ENCODE measurements at places on chromosomes 11 and 22.

DNA sequence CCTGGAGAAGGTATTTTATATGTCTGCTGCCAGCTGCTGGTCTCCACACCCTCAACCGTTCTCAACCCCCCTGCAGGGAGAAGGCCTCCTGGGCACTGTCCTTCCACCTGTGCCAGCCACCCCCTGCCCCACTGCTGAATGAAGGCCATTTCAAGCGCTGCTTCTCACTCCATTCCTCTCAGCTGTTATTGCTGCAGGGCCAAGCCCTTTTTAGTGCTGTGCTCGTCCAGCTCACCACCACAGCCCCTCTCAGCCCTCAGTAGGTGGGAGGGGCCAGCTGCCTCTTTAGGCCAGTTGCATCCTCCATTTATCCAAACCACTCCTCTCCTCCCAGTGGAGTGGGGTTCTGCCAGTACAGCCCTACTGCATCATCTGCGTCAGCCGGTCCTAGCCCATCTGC, 1.8 kb upstream of the WBP2NL start:
- no peak for DNase-seq

DNA sequence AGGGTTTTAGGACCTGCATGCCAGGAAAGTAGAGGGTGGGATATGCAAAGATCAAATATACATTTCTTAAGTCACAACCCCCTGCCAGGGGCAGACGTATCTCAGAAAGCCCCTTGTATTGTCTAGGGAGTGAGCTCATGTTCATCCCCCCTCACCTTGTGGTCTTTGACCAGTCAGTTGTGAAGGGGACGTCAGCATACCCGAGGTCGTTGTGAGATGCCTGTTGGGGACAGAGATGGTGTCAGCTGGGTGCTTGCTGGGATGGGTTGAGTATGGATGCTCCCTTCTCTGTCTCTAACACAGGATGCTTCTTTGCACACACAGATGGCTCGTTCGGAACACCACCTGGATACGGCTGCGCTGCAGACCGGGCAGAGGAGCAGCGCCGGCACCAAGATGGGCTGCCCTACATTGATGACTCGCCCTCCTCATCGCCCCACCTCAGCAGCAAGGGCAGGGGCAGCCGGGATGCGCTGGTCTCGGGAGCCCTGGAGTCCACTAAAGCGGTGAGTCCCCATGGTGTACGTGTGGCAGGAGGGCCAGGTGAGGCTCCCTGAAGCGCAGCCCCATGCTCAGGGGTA, 73.3 kb downstream of the BCR start:
- no peak for DNase-seq

DNA sequence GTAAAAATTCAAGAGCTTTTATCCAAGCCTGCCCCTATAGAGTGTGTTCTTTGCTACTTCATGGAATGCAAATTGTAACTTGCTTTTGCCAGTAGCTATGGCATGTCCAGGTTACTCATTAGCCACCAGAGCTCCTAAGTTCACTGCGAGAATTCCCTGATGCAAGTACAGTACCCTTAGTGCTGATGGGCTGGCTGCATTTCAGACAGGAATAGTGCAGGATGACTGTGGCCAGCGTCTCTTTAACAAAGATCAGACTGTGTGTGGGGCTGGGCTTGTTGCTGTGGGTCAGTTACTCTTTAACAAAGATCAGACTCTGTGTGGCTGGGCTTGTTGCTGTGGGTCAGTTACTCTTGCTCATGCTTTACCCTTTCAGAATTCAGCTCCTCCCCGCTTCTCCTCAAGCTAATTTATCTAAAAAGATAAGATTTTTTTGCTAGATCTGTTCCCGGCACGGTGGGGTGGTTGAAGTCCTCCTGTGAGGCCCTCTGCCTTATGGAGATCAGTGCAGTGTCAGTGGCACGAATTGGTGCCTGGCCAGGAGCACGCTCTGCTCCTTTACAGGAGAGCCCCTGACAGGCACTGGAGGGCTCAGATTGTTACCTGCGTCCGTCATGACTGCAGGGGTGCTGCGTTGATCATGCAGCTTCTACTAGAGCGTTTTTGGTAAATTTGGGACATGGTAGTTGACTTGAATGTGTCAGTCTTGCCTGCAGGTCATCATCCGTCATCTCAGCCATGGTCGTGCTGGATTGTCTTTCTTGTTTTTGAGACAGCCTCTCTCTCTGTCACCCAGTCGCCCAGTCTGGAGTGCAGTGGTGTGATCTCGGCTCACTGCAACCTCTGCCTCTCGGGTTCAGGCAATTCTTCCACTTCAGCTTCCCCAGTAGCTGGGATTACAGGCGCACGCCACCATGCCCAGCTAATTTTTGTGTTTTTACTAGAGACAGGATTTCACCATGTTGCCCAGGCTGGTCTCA, 27.0 kb downstream of the AP2A2 start:
- DNase-seq = no peak

DNA sequence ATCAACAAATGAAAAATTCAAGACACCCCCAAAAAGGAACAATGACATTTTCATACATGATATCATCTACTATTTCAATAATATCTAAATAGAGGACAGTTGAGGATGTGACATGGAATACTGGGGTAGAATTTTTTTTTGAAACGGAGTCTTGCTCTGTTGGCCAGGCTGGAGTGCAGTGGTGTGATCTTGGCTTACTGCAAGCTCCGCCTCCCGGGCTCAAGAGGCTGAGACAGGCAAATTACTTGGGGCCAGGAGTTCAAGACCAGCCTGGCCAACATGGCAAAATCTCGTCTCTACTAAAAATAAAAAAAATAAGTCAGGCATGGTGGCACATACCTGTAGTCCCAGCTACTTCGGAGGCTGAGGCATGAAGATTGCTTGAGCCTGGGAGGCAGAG, 41.4 kb downstream of the LRRC74B start:
- DNase-seq = no peak

Data from NCI-H446 (cell line).